MG63 (cell line): ENCODE measurements at places on chromosomes 2 and 18. TPM values are rescaled to one million over a fixed set of nuclear protein-coding genes. Genes with fewer than 3 reads are reported as not detected.
A peak's percentile ranks its signal among the peaks of the same experiment; 100 is the strongest.

The AQP12A gene
- total RNA-seq = not detected in 2 replicates

The KRTCAP3 gene
- not detected in 2 replicates for total RNA-seq

The MRPL30 gene
- 50.3 and 59.7 TPM in 2 replicates for total RNA-seq

The ALPG gene
- not detected in 2 replicates for total RNA-seq

The GNLY gene
- not detected in 2 replicates for total RNA-seq

The KCNG2 gene
- total RNA-seq = not detected in 2 replicates

The STARD6 gene
- 1.3 TPM in 1 of 2 replicates, not detected in the other for total RNA-seq

The TUBA4B gene
- not detected in 2 replicates for total RNA-seq

The GCG gene
- total RNA-seq = not detected in 2 replicates

The TLX2 gene
- total RNA-seq = 0.07 and 1.2 TPM in 2 replicates

The ORC2 gene
- total RNA-seq = 15.6 and 29.0 TPM in 2 replicates

DNA sequence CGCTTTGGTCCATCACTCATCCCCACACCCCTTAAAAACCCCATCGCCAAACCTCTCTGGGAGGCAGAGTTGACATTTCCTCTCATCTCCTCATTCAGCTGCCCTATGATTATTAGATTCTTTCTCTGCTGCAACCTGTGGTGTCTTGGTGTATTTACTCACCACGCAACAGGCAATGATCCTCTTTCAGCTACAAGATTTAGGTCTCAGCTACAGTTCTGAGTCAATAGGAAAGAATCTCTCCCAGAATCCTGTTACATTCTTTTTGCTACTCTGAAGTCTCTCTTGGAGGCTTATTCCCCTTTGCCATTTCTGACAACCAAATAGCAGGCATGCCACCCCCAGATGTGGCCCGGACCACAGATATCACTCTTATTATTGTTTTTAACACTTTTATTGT, 468.3 kb upstream of the GYPC start:
- no peak for DNase-seq

DNA sequence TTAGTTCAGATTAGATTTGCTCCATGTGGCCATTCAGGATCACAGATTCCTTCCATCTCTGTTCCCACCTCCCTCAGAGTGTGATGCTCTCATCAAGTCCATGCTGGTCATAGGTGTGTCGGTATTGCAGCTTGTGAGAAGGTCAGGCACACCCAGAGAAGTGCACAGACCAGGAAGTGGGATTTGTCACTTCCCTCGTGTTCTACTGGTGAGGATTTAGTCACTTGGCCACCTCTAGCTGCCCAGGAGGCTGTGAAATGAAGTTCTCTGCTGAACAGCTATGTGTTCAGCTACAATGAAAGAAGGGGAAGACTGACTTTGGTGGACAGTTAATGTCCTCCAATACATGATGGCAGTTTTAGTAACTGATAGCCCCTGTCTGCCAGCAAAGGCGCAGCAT, 3.5 kb upstream of the LANCL1 start:
- DNase-seq = no peak

- DNase-seq = no peak
Observed at GRCh38 chr2:222452422-222452950, 28.1 kb downstream of the SGPP2 start.

DNA sequence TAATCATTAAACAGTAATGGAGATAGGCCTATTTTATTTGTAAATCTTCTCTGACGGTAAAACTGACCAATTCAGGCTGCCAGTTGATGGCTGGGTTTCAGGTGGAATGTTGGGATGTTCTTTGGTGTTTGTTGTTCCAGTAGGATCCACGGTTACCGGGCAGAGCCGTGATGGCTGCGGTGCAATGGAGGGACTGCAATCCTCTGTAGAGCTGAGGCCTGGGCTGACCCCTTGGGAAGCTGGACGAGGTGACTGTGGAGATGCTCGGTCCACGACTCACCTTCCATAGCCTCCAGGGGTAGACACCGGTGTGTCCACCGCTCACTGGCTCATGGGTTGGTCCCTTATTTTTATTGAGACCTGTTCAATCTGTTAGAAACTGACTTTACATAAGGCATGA, 42.5 kb downstream of the ZNF519 start:
- DNase-seq = peak; percentile 20

GRCh38 chr2:209933499-209934483, 68.6 kb upstream of the RPE start:
- peak; percentile 75 for DNase-seq

DNA sequence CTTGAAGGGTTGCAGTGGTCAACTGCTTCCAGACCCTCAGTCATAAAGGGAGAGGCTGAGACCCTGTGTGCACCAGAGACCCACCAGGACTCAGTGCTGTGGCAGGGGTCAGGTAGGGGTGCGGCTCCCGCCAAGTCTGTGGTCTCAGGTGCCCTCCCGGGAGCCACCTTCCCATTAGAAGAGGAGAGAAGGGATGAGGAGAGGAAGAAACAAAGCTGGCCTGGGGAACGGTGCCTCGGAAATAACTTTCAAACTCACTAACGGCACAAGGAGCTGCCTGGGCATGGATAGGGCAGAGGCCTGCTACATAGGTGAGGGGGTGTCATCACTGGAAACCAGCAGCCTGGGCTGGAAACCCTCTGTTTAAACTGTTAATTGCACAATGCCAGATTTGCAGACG, 84.9 kb downstream of the TPO start:
- no peak for DNase-seq

DNA sequence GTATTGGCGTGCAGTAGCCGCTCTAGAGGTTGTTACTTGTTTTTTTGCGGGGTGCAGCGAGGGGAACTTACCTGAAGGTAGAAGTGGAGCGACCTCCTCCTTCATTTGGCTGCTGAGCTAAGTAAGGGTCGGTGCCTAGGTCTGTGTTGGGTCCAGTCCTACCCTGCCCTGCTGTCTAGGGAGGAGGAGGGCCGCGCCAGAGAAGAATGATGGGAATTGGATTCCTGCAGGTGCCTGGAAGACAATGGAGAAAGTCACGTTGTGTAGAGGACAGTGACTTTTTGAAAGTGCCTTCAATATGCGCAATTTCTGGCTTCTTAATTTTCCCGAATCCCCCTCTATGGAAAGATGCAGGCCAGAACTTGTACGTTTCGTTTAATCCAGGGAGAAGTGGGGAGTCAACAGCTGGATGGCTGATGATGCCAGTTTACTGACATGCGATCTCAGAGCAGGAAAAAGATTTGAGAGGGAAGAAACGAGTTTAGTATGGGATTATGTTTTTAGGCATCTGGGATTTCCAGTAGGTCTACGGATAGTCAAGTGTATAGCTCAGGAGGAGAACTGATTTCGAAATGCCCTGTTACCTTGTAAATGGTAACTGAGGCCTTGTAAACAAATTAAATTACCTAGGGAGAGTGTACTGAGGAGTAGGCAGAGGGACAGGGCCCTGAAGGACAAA, 653 bp downstream of the MRPS9 start:
- no peak for DNase-seq

DNA sequence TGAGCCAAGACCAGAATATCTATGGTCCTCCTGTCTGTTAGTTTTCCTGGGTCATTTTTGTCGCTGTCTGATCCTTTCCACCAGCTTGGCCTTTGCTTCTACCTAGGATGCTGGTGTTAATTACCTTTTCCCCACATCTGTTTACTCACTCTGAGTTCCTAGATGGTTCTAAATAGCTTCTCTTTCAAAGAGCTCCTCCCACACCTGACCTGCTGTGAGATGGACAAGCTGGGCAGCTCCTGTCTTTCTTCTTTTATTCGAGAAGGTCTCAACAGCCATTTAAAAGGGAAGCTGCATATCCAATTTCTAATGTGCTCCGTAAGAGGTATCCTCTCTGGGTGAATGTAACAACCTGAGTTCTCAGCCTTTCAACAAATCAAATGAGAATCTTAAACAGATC, 156.2 kb downstream of the HRH4 start:
- no peak for DNase-seq

- no peak for DNase-seq
Observed at GRCh38 chr2:222613715-222614331, 42.1 kb downstream of the FARSB start.

DNA sequence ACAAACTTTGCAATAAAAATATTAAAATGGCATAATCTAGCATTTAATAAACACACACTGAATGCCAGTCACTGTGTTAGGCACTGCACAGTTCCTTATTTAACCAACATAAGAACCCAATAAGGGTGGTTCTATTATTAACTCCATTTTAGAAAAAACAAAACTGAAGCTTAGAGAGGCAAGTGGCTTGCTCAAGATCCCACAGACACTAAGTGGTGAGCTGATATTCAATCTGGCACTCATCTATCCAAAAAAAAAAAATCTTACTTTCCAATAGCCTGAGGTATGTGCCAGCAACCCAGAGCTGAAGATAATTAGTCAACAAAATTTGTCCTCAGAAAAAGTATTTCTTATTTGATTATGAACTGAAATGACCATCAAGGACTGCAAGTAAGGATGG, 799 bp downstream of the CYTIP start:
- no peak for DNase-seq

GRCh38 chr18:70645971-70646370, 357.1 kb downstream of the SOCS6 start:
- DNase-seq = no peak

- DNase-seq = no peak
Observed at GRCh38 chr2:113039719-113040118, 12.9 kb downstream of the IL36B start.

GRCh38 chr18:22667616-22668422, 250.1 kb upstream of the CTAGE1 start:
- peak; percentile 50 for DNase-seq

GRCh38 chr2:218785103-218785502, 3.2 kb downstream of the CYP27A1 start:
- no peak for DNase-seq

GRCh38 chr18:51013259-51013658, 16.8 kb upstream of the SMAD4 start:
- DNase-seq = no peak

DNA sequence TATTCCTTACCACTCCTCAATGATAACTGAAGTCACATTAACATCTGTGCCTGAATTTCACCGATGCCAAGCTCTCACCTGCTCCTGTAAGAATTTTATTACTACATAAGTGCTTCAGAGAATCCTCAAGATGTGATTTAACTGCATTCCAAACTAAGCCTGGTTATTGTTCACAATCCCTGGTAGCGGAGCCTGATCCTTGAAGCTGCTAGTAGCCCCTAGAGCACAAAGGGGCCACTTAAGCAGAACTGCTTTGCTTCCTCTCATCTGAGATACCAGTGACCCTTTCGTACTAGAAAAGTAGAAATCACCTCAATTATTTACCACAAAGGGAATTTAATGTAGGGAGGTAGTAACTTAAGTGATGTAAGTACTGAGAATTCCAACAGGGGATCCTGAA, 529.6 kb downstream of the CPS1 start:
- no peak for DNase-seq

DNA sequence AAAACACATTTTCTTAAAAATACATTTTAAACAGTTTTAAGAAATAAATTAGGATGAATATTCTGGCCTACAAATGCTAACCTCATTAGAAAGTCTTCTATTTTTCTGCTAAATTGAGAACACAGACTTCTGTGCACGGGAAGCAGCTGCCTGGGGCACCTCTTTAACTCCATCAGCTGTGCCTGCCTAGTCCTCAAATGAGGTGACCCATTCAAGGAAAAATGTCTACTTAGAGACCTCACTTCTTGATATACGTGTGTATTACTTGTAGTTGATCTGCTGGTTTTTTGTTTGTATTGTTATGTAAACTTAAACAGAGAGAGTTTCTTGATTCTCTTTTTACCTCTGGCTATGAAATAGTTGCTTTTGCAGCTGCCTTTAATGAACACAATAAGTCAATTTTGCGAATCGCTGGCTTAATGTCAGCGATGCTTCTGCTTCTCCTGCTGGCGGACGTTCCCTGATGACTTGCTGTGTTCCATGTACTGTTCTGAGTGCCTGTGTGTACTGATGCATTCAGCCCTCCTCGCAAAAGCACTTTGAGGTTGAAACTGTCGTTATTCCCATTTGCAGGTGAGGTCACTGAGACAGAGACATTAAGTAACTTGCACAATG, 88.7 kb upstream of the TXNDC2 start:
- DNase-seq = no peak

DNA sequence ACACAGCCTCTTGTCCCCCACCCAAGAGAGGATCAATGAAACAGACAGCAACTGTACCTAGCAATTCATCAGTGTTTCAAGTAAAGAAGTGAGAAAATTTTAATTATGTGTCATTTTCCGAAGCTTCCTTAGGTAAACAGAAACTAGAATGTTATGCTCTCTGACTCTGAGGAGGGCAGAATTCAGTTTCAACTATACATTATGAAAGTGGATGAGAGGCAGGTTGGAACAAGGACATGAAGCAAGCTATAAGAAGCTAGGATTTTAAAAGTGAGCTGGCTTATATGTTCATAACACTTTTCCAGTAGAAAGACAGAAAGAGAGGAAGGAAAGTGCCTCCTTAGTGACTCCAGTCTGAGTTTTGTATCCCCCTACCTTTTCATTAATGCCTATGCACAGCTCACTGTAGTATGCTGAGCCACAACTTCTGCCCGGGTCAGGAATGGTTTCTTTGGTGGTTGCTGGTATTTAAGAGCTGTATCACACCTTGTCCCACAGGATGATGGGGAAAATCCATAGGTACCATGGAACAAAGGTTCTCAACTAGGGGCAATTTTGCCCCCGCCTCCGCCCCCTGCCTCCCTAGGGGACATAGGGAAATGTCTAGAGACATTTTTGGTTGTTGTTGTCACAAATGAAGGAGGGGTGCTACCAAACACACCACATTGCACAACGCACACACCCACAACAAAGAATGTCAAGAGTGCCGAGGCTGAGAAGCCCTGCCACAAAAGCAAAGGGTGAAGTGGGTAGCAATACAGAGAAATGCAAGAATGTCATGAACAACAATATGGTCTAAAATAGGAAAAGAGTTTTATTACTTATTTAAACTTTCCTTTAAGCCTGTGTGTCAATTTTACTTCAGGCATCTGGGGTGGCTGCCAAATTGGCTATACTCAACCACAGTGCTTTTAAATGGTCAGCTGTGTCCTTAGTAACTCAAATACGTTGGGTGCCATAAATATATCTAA, 161.0 kb upstream of the ZFP36L2 start:
- peak; percentile 39 for DNase-seq

- DNase-seq = no peak
Observed at GRCh38 chr2:44464437-44464836, 102.7 kb downstream of the CAMKMT start.

DNA sequence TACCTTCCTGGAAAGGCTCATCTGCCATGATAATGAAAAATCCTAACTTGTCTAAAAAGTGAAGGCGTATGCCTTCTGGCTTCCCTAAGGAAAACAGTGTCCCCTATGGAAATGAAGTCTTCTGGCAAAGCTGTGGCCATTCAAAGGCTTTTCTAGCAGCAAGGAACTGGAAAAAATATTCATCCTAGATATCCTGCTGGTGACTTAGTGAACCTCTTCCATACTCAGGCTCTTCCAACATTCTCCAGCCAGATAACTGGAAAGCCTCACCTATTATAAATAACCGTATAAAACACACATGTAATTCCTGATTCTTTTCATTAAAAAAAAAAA, 84.7 kb downstream of the RBMS1 start:
- DNase-seq = no peak
